ENCODE measurements at places on chromosomes 7 and 10.

DNA sequence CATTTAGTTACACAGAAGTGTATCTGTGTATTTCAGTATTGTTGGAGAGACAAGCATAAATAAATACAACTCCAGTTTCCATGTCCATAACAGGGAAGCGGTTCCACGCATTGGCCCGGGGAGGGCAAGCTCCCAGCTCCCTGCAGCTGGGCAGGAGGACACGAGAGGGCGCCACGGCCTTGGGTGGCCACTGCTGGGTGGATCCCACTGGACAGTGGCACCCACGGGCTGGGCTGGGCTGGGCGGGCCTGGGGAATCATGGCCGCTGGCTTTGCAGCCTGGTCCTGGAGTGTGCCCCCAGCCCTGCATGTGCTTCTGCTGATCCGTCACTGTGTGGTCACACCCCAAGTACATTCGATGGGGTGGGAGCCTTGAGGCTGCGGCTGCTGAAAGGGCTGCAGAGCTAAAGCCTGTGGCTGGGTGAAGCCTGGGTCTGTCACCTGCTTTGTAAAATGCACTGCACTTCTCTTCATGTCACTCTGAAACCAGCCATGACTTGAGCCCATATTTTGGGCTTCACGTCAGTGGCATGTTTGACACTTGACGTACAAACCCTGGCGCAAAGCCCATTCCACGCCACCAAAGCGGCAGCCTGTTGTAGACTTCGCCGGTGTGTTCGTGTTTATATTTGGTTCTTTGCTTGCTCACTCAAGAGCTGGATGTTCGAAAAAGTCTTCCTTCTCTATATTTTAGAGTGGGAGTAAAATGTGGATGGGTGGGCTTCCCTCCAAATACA, 27.5 kb downstream of the LRRC27 start:
- no peak for DNase-seq

- no peak for DNase-seq
These were observed 231.1 kb downstream of the ARHGAP12 start for GRCh38 chr10:31697271-31698180.

DNA sequence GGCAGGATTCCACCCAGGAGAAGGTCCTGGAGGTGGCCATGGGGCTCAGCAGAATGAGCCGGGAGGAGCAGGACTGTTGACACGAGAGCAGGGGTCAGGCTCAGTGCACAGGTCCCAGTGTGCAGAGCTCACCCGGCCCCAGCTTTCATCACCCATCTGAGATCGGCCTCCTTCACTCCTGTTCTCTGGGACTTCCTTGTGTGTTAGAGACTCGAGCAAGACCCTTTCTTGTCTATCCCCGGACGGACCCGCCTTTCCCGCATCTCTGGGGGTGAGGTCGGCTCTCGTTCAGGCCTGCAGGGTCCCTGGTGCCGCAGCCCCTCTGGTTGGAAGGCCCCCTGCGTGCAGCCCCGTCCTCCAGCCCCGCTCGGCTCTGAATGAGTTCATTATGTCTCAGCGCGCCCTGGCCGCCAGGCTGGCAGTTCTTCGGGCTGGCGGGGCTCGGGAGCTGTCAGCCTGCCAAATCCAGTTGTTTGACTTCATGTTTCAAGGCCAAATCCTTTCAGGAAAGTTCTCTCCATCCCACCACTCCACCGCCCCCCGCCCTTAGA, 127.9 kb downstream of the LHPP start:
- DNase-seq, result no peak

DNA sequence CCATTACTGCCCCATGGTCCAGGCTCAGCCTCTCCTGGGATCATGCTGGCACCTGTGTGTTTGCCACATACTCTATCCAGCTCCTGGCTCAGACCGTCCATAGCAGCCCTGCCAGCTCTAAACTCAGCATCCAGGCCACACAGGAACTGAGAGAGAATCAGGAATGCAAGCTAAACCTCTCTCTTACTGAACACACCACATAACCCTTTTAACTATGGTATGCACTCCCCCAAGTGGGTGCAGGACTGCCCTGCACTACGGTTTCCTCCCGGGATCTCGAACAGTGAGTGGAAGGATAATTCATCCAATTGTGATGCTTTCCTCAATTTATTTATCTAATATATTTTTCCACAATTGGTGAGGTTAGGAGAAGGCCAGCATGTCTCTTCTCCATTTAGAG, 17.1 kb upstream of the ZNF800 start:
- DNase-seq, result no peak

GRCh38 chr7:115086146-115086841, 164.4 kb downstream of the MDFIC start:
- no peak for DNase-seq

- no peak for DNase-seq
These were observed 197.1 kb downstream of the SUGCT start for GRCh38 chr7:40331915-40332314.

DNA sequence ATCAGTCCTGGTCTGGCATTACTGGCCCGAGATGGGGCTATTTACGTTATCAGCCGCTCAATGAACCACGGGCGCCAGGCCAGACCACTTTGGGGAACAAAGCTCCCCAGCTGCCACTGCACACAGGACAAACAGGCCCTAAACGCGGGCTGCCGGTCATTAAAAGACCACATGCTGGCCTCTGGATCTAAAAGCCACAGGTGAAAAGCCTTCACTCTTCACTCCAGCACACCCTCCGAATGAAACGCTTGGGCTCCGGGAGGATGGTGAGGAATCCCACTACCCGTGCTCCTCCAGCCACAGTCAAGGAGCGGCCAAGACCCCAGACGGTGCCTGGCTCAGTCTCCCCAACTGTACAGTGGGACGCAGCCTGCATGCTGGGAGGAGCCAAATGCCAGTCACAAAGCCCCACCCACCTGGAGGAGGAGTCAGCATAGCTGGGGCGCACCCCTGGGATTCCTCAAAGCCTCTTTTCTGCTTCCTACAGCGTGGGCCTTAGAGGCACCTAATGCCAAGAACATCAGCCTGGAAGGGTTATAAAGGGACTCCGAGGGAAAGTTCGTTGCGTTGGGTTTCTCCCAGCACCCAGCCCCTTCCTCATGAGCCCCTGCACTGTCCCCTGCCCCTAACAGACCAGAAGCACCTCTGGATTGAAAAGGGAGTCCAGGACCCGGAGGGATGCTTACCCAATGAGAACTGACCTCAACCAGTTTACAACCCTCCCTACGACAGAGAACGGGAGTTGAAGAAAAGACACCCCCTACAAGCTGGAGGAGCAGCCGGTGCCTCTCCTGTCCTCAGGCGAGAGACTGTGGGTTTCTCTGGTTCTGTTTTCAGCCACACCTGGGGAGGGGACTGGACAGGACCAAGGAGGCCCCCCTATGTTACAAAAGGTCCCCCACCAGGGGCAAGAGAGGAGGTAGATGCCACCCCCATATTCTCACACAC, 4.7 kb downstream of the PDGFA start:
- no peak for DNase-seq

GRCh38 chr7:132935608-132936007, 146.3 kb downstream of the CHCHD3 start:
- no peak for DNase-seq

DNA sequence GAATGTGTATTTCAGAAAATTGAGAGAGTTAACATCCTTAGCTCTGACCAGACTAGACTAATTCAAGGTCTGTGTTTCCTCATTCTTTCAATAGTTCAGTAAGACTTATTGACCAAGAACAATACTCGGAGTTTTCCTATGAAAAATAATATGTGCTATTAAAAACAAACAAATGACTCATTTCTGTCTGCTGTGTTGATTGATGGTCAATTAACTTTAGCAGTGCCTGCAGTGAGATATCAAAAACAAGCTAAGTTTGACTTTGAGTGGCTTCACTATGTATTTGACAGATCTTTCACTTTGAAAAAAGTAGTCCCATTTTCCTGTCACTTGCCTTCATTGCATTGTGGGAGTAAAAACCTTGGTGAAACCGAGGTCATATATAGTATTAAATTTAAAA, 91.0 kb downstream of the GNAT3 start:
- DNase-seq, result no peak

DNA sequence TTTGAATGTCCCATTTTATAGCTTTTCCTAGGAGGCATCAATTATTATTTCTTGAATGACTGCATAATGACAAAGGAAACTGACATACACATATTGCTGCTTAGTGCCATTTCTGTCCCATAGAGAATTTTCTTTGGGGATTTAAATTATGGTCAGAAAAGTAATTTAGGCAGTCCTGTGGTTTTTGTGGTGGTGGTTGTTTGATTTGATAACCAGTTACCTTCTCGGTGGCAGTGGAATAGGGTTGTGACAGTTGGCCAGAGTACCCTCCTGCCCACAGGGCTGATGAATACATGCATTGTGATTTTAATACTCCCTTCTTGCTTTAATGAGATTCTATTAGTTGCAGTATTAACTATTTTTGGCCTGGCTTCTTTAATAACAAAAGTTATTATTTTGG, 6.6 kb upstream of the SGCE start:
- DNase-seq, result no peak

DNA sequence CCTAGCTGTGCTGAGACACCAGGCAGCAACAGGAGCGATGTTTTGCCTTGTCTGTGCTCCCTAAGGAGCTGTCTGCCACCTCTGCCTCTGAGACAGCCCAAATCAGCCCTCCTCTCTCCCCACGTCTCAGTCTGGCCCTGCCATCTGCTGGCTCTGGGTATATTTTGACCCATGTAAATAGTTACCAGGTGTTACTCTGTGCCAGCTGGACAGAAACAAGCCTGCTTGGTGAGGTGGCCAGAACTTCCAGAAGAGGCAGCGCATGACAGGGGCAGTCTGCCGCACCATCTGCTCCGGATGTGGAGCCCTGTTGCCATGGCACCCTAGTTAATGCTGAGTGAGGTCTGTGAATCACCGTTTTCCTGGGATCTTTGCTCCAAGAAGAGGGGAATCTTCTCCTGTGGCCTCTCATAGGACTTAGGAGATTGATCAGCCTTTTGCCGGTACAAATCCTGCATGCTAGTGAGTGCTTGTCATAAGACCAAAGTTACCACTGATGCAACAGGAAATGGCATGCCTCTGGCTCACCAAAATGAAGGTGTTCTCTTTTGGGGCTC, 31.8 kb downstream of the GSTO2 start:
- DNase-seq, result no peak

DNA sequence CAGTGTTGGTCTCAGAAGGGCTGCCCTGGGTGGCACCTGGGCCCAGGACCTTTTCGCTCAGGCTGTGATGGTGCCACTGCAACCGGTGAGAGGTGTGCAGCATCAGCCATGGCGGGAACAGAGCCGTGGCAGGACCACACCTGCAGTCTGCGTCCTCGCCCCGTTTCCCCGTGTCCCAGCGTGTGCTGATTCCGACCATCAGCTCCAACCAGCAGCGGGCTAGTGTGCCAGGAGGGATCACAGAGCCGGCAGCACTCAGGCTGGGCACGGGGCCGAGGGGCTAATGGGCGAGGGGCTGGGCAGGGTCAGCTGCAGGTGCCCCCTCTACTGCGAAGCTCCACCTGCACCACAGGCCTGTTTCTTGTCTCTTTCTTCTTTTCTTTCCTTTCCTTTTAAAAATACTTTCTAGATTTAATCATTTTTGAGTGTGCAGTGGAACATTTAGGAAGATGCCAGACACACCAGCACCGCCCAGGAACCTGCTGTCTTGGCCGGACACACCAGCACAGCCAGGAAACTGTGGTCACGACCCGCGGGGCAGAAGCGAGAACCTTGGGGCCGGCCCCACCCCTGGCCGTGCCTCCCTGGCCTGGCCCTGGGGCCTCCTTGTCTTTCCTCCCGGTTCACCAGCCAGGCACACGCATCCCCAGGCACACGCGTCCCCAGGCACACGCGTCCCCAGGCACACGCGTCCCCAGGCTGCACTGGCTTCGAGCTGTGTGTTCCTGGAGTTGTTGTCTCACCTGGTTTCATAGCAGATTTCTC, 34.6 kb downstream of the ADGRA1 start:
- DNase-seq, result no peak

DNA sequence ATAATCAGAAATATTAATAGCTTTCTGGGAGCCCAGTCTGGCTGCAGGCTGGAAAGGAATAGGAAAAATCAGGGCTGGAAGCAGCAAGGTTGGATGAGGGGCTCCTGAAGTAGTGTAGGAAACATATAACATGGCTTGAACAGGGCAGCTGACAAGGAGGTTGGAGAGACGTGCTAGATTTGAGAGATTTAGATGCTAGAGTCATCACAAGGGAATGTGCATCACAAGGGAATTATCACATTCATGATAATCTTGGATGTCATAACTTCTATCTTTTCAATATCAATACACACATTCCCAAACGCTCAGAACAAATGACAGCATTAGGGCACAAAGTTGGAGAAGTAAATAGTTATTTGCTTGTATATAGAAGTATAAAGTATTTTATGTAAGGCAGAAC, 120.9 kb upstream of the EGFR start:
- no peak for DNase-seq

DNA sequence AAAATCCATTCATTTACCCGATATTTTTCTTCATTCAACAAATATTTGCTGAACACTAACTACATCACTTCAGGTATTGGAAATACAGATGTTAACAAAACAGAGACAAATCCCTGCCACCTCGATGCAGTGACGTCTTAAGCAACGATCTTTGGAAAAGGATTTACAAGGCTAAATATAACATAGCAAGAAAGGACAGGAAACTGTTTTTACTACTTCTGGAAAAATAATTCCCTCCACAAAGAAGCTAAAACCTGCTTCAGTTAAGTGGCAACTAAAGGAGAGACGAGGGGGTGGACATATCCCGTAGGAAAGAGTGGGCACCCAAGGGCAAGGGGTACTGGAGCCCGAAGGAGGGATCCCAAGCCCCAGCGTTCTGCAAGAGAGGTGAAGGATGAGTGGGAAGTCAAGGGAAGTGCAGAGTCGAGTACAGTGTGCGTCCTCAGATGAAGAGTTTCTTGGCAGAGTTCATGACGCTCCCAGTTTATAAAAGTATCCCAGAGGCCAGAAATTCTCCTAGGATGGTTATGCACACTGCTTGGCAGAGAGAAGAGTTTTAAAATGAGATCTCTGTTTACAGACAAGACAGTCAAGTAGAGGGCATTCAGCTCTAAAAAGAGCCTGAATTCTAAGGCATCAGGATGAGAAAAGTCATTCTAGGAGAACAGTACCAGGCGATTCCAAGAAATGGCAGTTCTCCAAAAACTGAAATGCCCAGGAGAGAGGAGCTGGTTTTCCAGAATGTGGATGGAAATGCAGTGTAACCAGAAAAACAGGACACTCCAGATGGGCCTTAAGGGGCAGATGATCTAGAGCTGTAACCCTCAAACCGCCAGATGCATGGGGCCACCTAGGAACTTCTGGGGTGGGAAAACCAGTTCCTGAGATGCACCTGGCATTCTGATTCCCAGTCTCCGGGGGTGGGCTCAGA, 97.3 kb downstream of the GRB10 start:
- no peak for DNase-seq

DNA sequence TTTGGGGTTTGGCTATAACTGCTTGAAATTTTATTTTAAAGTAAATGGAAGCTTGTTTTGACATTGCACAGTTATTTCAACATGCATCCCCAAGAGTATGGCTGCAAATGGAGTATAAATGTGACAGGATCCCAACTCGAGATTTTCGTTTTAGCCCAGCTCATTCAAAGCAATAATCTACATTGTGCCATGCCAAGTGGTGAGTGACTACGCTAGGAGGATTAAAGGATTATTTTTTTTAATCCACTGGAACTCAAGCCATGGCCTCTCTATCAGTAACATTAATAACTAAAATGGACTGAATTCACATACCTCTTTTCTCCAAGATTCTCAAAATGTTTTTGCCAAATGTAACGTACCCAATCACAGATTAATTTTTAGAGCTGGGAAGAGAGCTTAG, 60.6 kb upstream of the AUTS2 start:
- no peak for DNase-seq

GRCh38 chr10:2410049-2410448, 657.3 kb upstream of the PFKP start:
- DNase-seq, result no peak
